Activated CD4-positive, alpha-beta T cell treated with anti-CD3 and anti-CD28 coated beads, Interleukin-2, amount 50 U/mL, for 24 hours (primary cell): ENCODE measurements at places on chromosomes 2 and 18.

GRCh38 chr2:84243788-84244733, 215.0 kb downstream of the SUCLG1 start:
- DNase-seq = no peak

- DNase-seq = no peak
Measured at GRCh38 chr2:236674238-236674637, 104.6 kb downstream of the ACKR3 start.

DNA sequence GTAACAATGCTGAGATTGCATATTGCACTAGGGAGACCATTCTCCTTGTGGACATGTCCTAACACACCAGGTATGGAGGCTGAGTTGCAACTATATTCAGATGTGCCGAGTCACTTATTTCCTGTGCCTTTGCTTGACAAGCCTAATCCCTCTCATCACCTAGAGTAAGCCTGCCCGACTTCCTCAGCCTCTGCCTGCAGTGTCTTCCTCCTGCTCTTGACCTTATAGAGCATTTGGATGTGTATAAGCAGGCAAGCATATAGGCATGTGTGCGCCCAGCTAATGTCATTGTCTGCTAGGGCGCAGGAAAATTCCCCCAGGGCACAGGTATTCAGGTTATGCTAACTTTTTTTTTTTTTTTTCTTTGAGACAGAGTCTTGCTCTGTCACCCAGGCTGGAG, 316.9 kb downstream of the CDH2 start:
- DNase-seq = no peak

DNA sequence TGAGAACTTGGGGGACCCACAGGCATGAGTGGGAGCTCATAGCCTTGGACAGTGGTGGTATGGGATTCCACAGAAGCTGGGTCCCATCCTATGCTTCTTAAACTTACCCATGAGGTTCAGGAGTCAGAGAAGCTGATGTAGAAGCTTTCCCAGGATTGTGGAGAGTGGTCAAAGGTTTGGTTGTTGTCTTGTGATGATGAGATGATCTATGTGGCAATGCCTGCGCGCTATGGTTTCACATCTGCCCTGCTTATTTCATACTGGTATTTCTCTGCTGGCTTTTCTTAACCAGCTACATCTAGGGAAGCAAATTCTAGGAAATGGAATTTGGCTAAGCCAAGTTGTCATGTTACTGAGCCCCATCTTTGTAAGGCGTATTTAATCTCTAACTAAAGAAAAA, 168.6 kb downstream of the ZNF407 start:
- DNase-seq = no peak

GRCh38 chr2:3644246-3644525, 13.8 kb upstream of the ALLC start:
- DNase-seq = no peak

DNA sequence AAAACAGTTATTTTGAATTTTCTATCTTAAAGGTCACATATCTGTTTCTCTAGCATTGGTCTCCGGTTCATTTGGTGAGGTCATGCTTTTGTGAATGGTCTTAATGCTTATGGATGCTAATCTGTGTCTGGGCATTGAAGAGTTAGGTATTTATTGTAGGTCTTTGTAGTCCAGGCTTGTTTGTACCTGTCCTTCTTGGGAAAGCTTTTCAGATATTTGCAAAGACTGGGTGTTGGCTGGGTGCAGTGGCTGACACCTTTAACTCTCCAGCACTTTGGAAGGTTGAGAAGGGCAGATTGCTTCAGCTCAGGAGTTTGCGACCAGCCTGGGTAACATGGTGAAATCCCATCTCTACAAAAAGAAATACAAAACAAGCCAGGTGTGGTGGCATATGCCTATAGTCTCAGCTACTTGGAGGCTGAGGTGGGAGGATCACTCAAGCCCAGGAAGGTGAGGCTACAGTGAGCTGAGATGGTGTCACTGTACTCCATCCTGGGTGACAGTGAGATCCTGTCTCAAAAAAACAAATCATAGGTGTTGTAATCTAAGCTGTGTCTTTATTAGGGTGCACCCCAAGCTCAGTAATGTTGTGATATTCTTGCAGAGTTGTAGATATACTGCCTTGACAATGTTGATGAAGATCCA, 82.3 kb downstream of the FAM117B start:
- DNase-seq = no peak

DNA sequence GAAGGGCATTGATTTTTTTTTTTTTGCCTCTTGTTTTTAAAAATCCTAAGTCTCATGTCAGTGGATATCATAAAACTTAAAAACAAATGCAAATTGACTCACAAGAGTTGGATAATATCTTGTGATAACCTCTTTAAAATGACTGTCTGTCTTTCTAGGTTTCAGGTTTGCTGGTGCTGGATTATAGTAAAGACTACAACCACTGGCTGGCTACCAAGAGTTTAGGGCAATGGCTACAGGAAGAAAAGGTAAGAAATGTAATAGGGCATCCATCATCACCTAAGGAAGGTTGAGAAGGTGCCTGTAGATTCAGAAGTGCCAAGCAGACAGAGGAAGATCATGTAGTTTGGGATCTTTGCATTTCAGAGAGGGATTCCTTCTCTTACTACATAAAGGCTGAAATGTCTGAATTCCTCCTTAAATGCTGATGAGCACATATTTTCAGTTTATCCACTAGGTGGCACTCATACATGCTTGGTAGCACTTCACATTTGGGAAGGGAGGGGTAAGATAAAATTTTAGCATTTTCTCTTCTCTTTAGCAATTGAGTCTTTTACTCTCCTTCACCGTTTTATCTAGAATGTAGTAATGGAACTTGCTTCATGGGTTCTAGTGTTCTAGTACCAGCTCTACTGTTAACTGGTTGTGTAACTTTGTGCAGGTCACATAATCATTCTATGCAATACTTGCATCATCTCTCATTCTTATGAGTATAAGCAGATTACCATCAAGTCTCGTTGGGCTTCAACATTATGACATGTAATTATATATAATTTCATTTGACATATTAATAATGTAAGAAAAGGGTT, 21.1 kb downstream of the CPS1 start:
- DNase-seq = no peak
